ENCODE measurements at places on chromosomes 5 and 9. TPM values are rescaled to one million over a fixed set of nuclear protein-coding genes. Genes with fewer than 3 reads are reported as not detected.

GRCh38 chr9:98099346-98099745, 19.7 kb downstream of the TRIM14 start:
- DNase-seq: no peak

DNA sequence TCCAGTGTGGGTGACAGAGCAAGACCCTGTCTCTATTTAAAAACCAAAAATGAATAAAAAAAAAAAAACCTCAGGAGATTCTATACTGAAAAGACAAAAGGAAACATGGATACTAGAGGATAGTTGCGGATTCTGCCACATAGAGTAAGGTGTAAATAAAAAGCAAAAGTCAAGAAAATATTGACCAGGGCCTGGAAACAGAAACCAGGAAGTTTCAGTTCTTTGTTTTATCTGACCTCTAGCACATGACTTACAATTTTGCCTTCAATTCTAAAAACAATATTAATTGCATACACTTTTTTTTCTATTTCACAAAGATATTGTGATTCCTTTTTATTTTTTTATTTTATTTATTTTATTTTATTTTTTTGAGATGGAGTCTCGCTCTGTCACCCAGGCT, 96.2 kb upstream of the NMUR2 start:
- no peak for DNase-seq

DNA sequence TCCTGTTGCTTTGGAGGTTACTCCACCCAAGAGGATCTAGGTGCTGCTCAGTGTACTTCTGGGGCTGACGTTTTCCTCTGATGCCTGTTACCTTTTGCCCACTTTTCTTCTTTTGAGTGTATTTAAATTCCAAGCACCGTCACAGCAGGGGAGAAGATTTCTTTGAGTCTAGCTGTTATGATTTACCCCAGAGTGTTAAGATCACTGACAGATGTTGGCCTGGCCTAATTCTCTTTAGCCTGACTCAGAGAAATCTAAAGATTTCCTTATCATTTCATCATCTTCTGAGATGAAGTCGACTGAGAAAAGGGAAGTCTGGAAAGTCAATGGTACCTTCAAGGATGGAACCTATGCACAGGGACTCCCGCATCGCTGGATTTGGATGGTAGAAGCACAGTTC, 191.5 kb downstream of the FBXL7 start:
- no peak for DNase-seq

GRCh38 chr5:149627070-149627469, 45.8 kb downstream of the ARHGEF37 start:
- no peak for DNase-seq

DNA sequence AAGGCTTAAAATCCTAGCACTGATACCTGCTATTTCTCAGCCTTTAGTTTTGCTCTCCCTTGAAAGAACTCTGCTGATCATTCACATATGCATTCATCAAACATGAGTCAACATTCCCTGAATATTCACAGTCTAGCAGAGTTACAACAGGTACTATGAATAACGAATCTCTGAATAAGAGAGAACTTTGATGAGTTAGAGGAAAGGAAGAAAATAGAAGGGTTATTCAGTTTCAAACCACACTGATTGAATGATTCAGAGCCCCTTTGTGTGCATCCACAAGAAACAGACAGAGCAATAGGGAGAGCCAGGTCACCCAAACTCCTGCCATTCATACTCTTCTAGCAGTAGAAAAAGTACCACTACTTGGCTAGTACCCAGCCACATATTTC, 36.0 kb downstream of the FOXD1 start:
- peak; percentile 97 for DNase-seq

The GDNF gene
- total RNA-seq: 1.4 TPM
